ENCODE measurements at places on chromosomes 12 and 14.

DNA sequence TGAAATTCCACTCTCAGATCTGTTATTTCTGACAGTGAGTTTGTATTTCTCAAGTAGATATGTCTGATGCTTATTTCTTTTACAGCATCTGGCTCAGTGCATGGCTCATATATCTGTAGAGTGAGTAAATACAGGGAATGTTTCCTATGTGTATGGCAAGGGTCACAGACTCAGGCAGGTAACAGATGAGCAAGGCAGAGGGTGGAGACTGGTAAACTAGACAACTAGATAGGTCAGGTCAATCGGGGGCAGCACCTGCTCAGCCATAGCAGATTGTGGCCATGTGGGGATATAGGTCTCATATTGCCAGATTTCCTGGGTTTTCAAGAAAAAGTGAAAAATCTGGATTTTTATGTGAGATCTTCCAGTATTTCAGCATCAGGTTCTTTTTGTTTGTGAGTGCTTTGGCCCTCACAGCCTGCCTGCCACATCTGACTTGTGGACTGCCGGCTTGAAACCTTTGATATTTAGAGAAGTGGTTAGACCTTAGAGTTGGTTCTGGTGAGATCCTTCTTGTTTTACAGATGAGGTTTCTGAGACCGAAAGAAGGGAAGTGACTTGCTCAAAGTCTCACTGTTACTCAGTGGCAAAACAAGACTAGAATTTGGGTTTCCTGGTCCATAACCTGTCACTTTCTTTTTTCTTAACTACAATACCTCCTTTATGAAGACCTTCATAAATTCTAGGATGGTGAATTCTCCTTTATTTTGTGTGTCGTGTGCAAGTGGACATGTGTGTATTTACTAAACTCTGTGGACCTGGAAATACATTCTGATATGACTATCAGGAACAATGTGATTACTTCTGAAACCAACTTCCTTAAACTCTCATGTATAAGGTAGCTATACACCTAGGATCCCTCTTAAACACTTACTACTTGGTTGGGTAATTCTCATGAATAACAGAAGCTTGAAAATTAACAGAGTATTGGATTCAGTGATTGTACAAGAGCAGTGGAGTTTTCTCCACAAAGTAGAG is 34.4 kb downstream of the PROX2 start:
- no peak for DNase-seq

- DNase-seq: no peak
Measured at GRCh38 chr12:101221301-101221700, 11.3 kb upstream of the SLC5A8 start.

DNA sequence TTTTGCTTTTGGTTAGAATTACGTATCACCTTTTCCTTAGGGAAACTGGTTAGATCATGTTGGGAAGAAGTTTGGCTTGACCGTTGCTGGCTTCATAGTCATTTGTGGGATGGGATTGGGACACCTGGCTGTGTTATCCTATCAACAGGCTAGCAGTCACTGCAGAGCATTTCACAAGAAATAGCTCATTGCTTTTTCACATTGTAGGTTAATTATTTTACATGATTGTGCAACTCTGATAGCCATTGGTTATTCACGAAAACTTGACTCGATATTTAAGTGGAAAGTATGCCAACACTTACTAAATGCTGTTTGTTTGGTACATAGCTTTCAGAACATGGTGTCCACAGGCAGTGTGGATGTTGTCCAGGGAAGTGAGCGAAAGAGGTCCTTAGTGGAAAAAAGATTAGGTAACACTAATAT is 89.4 kb downstream of the NKX2-1 start:
- DNase-seq: no peak

DNA sequence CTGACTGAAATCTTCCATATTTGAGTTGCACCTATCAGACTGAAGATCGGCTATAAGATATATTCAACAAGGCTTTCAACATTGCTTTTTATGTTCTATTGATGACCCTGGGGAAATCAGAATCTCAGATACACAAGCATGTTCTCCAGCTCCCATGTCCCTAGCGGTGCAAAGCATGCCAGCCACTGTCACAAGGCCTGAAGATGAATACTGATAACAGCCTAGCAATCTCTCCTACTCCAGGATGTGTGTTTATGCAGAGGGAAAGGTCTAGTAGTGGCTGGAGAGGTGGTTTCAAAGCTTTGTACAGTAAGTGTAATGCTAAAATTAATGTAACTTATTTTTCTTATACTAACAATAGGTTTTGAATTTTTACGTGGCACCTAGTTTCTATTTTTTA is 64.6 kb downstream of the SOX5 start:
- peak; percentile 57 for DNase-seq

DNA sequence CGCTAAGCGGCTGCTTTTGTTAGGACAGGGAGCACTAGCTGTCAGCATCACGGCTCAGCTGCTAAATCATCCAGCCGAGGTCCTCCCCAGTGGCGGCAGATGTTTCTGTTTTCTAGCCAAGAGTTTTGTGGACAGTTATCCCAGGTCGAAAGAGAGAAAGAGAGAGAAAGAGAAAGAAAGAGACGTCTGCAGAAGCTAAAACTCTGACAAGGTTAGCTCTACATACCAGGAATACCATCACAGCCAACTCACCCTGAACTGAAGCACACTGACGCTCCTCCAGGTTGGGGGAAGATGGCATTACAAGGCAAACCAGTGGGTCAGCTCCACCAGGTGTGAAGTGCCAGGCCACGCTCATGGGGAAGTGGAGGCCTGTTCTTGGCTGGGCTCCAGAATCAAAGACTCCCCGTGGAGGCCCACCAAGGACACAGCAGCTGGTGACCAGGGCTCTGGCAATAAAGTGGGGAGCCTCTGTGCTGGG is 64.9 kb upstream of the DICER1 start:
- no peak for DNase-seq

- DNase-seq: peak; percentile 84
Measured at GRCh38 chr14:50521912-50522341, 10.4 kb downstream of the MAP4K5 start.

DNA sequence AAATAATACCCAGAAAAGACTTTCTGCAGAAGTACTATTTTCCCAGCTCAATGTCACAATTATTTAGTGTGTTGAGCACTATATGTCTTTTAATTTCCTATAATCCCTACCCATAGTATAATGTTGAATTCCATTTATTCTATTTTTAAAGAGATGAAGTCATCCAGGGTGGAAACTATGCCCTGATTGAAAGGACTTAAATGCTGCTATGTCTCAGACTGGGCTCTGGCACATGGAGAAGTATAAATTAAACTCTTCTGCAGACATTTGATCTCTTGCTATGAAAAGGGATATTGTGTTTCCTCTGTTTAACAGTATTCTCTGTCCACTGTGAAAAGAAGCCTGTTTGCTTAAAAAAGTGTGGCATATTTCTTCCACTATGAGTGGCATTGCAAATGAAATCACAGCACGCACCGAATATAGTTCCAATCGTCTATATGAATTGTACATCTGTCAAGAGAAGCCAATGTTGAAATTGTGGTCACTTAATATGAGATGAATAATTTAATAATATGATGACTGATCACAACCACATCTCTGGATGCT is 192.3 kb downstream of the BCAT1 start:
- DNase-seq: peak; percentile 67

- DNase-seq: no peak
Measured at GRCh38 chr12:25416516-25416915, 136.6 kb downstream of the LMNTD1 start.

GRCh38 chr14:105568859-105569766 is 42.7 kb downstream of the TMEM121 start:
- no peak for DNase-seq
